ENCODE measurements at places on chromosomes 4 and X.

DNA sequence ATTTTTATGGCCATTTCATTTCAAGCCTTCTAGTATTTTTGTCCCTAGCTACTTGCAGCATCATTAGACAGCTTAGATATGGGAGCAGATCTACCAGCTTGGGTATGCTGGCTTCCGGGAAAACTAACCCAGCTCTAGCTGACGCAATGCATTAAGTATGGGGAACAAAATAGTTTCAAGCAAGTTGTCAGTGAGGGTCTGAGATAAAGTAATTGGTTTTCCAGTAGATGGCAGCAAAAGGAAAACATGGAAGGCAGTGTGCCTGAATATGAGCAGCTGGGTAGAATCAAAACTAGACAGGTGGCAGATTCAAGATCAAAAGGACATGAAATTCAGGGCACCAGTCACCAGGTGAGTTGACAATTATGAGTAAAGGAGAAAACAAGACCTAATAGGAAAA, 340.9 kb upstream of the CTSO start:
- no peak for DNase-seq

DNA sequence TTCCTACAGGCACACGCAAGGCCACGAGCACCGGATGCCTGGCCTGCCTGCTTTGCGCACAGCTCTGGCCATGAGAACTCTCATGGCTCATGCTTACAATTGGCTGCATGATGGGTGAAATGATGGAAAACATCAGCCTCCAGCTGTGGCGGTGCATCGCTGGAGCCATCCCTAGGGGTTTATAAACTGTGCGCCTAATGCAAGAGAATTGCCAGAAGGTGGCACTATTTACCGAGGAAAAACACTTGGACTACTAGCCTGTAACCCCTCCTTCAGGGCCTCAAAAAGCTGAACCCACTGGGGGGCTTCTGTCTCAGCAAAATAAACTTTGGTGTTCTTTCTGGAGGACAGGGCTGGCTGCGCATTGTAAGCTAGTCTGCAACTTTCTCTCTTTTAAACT, 51.9 kb downstream of the PHKA2 start:
- no peak for DNase-seq

- DNase-seq: no peak
Observed at GRCh38 chrX:101999644-102000539, 68.1 kb upstream of the ZMAT1 start.

DNA sequence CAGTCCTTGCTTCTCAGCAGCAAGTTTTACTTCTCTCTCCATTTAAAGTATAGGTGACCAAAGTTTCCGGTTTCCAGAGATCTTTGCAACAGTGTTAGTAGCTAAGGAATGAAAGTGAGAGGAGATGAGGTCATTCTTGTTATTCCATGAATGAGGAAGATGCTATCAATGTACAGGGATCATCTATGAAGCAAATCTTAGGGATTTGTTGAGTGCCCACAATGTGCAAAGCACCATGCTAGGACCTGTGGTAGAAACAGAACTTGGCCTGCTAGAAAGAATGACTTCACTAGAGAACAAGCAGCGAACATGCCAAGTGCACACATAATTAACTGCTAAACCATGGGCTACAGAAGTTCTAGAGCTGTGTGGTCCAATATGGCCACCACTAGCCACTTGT, 112.5 kb downstream of the MID1 start:
- no peak for DNase-seq
